ENCODE measurements at places on chromosomes 1 and 21.

- no peak for DNase-seq
Measured at GRCh38 chr1:151837197-151837596, 2.4 kb downstream of the C2CD4D start.

DNA sequence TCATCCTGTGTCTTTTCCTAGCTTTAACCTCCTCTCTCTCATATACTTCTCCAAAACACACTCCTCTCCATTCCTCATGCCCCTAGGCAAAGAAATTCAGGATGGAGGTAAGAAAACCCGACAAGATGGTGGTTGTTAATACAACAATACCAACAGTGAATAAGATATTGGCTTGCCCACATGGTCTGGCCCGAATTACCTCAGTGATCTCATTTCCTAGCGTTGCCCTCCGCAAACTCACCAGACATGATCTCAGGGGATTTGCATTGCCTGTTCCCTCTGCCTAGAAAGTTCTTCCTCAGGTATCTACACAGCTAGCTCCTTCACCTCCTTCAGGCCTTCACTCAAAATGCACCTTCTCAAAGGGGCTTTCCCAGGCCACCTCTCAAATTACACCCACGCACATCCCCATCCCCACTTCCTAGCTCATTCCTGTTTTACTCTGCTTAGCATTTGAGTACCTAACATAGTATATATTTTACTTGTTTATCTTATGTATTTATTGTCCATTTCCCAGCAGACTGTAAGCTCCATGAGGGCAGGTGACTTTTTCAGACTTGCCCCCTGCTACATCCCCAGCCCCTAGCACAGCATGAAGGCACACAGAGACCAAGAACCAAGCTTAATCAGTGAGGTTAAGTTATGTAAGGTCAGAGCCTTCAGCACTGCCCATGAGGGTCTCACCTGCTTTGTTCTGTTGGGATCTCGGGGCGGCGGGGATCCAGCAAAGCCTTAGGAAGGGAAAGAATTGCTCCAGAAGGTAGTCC is 10.2 kb upstream of the UBR4 start:
- no peak for DNase-seq

- DNase-seq, result no peak
Measured at GRCh38 chr1:248736977-248737376, 18.6 kb downstream of the LYPD8 start.

DNA sequence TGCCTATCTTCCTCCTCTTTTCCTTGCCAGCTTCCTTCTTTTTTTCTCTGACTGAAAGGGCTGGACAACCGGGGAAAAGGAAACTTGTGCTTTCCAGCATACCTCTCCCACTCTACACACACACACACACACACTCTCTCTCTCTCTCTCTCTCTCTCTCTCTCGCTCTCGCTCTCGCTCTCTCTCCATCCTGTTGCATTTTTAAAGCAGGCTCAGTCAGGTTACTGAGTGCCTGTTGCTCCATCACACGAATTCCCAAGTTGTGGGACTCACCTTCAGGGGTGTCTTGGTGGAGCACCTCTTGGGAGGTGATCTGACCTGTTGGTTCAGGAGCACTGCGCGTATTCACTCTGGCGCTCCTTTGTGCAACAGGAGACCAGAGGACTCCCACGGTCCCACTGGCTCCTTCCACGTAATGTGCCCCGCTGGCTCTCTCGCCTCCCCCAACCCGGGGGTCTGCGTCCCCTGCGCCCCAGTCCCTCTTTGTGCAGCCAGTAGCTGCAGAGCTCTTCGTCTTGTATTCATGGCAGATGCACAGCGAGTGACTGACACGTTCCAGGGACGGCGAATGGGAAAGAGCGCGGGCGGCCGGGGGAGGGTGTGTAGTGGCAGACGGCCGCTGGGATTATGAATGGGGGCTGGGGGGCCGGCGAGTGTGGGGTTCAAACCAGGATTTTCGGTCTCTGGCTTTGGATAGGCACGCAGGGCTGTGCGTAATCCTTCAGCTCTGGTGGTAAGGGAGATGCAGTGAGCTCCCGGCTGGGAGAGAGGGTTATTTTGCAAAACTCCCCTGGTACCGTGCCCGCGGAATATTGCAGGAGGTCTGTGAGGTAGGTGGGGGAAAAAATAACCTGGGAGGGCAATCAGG is 660 bp upstream of the PDE4B start:
- no peak for DNase-seq

DNA sequence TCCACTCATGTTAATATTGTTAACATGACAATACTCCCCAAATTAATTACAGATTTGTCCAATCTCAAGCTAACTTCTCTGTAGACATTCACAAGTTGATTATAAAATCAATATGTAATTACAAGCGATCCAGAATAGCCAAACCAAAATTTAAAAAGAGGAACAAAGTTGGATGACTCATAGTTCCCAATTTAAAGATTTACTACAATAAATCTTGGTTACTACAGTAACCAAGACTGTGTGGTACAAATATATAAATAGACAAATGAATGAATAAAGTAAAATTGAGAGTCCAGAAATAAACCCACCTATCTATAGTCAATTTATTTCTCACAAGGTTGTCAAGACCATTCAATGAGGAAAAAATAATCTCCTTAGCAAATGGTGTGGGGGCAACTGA is 7.1 kb upstream of the KRTAP10-4 start:
- DNase-seq, result no peak

GRCh38 chr1:15155888-15156741 is 2.6 kb downstream of the TMEM51 start:
- no peak for DNase-seq

- DNase-seq, result no peak
Measured at GRCh38 chr1:119816407-119816806, 5.1 kb upstream of the REG4 start.

GRCh38 chr1:201260236-201260590 is 23.1 kb upstream of the PKP1 start:
- DNase-seq, result no peak

- DNase-seq, result no peak
Measured at GRCh38 chr1:14612256-14612655, 13.8 kb downstream of the KAZN start.

GRCh38 chr1:19312782-19313635 is 883 bp downstream of the SLC66A1 start:
- DNase-seq, result no peak

DNA sequence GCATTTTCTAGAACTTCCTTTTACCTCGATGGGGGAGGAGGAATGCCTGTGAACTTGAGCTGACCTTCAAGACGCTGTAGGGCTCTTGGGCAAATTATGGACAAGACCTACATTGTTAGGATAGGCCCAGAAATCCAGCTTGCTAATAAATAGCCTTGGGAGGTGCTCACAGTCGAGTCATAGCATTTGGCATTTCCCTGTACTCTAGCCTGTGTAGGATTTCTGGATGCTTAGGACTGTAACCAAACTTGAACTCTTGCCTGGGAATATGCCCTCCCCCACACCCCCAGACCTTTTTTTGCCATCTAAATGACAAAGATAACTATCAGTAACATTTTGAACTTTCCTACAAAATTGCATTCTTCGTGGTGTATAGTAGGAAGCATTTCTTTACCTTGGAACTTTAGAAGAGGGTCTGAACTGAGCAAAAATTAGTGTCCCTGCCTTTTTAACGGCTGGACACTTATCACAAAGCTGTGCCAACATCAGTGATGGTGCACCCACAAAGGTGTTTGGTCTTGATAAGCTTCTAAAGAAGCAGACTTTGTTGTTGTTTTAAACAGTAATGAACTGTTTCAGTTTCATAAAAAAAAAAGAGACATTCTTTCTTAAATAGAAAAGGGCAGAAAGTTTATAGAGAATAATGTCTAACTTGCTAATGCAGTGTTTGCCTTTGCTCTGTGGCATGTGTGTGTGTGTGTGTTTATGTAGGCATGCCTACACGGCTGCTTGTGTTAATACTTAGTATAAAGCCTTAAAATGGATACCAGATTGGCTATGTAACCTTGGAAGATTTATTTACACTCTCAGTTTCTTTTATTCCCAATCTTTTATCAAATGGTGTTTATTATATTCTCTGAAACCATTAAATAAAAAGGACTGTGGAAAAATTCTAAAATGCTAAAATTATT is 88.2 kb downstream of the NFIA start:
- no peak for DNase-seq

- no peak for DNase-seq
Measured at GRCh38 chr1:19942657-19943056, 19.2 kb upstream of the PLA2G2E start.

GRCh38 chr1:209248649-209249279 is 334.8 kb upstream of the CAMK1G start:
- DNase-seq, result peak; percentile 11

- DNase-seq, result no peak
Measured at GRCh38 chr1:209667103-209667502, 8.1 kb upstream of the G0S2 start.

GRCh38 chr1:224262373-224263054 is 67.5 kb downstream of the NVL start:
- no peak for DNase-seq

GRCh38 chr21:35932232-35932911 is 128.0 kb downstream of the SETD4 start:
- DNase-seq, result no peak

DNA sequence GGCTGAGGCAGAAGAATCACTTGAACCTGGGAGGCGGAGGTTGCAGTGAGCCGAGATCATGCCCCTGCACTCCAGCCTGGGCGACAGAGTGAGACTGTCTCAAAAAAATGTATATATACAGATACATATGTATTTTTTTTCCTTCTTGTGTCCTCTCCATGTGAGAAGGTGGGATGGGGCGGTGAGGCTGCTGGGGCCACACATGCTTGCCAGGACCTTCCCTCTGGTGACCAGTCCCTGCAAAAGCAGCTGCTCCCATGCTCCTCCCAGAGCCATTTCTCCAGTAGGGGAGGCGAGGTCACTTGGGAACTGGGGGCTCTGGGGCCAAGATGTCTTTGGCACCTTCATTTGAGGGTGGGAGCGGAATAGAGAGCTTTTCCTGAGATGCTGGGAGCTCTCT is 74.9 kb downstream of the PIK3CD start:
- DNase-seq, result no peak

DNA sequence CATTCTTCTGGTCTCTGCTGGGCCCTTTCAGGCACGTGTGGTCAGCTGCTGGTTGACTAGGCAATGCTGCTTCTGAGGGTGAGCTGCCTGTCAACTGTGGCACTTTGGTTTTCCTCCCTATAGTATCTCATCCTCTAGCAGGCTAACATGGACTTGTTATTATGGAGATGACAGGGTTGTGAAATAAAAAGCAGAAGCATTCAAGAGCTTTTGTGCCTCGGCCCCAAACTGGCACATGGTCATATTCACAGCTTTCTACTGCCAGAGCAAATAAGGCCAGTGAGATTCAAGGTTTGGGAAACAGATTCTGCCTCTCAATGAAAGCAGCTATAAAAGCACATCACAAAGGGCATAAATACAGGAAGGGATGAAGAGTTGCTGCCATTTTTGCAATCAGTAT is 1.6 kb upstream of the ZNF124 start:
- no peak for DNase-seq

DNA sequence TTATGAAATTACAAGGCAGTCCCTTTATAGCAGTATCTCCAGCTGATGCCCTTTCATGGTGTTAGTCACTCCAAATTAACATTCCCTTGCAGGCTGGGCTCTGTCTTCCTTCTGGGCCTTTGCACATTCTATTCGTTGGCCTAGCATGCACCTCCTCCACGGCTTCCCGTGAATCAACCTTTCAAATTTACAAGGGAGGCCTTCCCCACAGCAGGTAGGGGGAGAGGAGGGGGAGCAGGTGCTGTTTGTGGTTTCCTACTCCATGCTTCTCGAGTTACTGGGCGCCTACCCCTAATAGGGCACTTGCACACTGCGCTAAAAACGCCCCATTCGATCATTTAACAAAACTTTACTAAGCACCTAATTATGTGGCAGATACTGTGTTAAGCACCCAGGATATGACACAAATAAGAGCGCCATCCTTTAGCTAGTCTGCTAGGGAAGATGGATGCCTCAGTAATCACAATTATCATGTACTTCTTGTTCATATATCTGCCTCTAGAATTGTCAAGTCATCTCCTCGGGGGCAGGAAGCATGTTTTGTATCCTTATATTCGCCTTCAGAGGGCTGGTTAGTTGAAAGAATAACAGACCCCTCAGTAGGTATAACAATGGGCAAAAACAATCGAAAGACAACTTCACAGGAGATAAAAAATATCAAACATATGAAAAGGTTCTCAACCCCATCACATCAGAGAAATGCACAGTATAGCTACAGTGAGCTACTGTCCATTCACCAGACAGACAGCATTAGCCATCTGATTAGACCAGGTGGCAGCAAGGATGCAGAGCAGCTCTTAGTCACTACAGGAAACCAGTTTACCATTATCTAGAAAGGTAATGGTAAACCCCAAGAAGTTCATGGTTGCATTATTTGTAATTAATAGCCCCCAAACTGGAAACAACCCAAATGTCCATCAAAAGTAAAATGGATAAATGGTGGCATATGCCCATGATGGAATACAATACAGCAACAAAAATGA is 1.7 kb upstream of the ADAR start:
- peak; percentile 29 for DNase-seq

- no peak for DNase-seq
Measured at GRCh38 chr1:12596007-12596821, 21.8 kb downstream of the DHRS3 start.

GRCh38 chr1:223556414-223557129 is 108.9 kb downstream of the CAPN8 start:
- no peak for DNase-seq
